ENCODE measurements at places on chromosomes 3 and 15.

- DNase-seq = no peak
Measured at GRCh38 chr15:71575474-71576045, 234.8 kb upstream of the NR2E3 start.

DNA sequence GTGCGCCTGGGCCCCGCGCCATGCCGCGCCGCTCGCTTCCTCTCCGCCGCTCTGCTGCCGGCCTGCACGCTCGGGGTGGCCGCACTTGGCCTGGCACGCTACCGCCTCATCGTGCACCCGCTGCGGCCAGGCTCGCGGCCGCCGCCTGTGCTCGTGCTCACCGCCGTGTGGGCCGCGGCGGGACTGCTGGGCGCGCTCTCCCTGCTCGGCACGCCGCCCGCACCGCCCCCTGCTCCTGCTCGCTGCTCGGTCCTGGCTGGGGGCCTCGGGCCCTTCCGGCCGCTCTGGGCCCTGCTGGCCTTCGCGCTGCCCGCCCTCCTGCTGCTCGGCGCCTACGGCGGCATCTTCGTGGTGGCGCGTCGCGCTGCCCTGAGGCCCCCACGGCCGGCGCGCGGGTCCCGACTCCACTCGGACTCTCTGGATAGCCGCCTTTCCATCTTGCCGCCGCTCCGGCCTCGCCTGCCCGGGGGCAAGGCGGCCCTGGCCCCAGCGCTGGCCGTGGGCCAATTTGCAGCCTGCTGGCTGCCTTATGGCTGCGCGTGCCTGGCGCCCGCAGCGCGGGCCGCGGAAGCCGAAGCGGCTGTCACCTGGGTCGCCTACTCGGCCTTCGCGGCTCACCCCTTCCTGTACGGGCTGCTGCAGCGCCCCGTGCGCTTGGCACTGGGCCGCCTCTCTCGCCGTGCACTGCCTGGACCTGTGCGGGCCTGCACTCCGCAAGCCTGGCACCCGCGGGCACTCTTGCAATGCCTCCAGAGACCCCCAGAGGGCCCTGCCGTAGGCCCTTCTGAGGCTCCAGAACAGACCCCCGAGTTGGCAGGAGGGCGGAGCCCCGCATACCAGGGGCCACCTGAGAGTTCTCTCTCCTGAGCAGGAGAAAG lies 951 bp downstream of the GPR62 start:
- peak; percentile 32 for DNase-seq

GRCh38 chr15:77807611-77808010 lies 174.9 kb upstream of the LINGO1 start:
- DNase-seq = no peak

- no peak for DNase-seq
Measured at GRCh38 chr3:106167728-106168127, 298.9 kb upstream of the CBLB start.

GRCh38 chr15:58016581-58017175 lies 48.8 kb downstream of the ALDH1A2 start:
- DNase-seq = no peak

- no peak for DNase-seq
Measured at GRCh38 chr15:100476805-100477204, 51.9 kb downstream of the CERS3 start.

DNA sequence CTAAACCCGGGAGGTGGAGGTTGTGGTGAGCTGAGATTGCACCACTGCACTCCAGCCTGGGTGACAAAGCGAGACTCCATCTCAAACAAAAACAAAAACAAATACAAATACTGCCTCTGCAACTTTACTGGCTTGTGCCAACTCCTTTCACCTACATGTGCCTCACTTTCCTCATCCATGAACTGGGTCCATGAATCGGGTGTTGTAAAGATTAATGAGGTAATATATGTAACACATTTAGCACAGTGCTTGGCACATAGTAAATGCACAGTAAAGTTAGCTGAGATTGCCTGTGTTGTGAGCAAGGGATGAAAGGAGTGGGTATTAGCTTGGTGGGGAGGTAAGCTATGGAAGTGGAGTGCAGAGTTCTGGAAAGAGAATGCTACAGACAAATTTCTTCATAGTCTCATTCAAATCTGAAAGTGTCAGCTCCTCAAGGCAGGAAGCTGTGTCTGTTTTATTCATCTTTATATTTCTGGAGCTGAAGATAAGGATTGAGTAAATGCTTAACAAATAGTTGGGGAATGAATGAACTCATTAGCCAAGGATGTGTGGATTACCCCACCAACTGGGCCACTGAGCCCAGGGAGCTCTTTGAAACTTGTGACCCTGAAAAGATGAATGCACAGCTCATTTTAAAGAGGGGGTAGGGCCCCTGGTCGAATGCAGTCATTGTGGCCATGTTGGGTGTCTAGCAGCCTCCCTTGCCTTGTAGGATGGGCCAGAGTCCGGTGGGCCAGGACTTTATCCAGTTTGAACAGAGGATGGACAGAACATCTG lies 7.7 kb upstream of the CDCP1 start:
- no peak for DNase-seq

DNA sequence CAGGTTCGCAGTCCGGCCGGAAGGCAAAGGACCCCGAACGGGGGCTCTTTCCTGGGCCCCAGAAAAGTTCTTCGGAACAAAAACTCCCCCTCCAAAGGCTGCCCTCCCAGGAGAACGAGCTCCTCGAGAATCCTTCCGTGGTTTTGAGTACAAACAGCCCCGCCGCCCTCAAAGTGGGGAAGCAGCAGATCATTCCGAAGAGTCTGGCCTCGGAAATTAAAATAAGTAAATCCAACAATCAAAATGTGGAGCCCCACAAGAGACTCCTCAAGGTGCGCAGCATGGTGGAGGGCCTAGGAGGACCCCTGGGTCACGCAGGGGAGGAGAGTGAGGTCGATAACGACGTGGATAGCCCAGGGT lies 1.3 kb downstream of the ARHGEF26 start:
- DNase-seq = no peak

DNA sequence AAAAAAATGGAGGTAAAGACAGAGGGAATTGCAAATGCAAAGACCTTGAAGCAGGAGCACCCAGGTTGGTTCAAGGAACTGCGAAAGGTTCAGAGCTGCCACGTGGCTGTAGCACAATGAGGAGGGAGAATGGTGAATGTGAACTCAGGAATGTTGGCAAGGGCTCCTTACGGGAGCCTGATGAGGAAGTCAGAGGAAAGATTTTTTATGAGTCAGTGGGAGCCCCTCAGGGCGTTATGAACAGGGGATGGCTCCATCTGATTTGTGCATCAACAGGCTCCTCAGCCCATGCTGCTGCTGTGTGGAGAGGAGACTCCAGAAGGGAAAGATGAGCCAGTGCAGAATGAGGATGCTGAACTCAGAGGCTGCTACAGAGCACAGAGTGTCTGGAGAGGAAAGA lies 194.4 kb downstream of the ARRDC4 start:
- no peak for DNase-seq

GRCh38 chr3:96900566-96900965 lies 86.2 kb downstream of the EPHA6 start:
- DNase-seq = no peak

- DNase-seq = no peak
Measured at GRCh38 chr15:46322753-46323152, 687.9 kb downstream of the SQOR start.

DNA sequence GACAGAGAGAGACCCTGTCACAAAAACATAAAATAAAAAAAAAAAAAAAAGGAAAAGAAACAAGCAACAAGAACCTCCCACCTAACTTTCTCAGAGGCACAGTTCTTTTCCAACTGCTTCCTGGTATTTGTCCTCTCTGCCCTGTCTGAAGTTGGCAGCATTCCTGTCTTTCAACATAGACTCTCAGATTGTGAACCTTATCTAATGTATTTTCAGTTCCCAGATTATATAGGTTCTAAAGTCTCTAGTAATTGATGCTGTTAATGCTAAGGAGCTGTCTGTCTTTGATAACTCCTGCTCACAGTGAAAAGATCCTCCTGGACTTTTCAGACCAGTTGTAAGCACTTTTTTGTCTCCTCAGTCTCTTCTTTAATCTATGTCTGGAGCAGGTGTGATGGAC lies 199.5 kb upstream of the P2RY1 start:
- no peak for DNase-seq

Measured in activated naive CD4-positive, alpha-beta T cell (primary cell).